ENCODE measurements at places on chromosomes 1 and 21.

GRCh38 chr1:199688133-199688676 is 339.3 kb upstream of the NR5A2 start:
- no peak for DNase-seq

DNA sequence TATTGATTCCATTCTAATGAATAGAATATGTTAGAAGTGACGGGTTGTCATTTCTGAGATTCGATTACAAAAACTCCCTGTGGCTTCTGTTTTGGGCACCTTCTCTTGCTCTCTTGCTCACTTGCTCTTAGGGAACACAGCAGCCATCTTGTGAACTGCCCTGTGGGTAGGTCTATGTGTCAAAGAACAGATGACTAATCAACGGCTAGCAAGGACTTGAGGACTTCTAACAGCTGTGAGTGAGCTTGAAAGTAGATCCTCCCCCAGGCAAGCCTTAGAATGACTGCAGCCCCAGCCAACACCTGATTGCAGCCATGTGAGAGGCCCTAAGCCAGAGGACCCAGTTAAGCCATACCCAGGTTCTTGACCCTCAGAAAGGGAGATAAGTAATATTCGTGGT is 49.3 kb downstream of the AZIN2 start:
- no peak for DNase-seq

GRCh38 chr1:65056234-65056633 is 89.9 kb upstream of the JAK1 start:
- DNase-seq = peak; percentile 64

DNA sequence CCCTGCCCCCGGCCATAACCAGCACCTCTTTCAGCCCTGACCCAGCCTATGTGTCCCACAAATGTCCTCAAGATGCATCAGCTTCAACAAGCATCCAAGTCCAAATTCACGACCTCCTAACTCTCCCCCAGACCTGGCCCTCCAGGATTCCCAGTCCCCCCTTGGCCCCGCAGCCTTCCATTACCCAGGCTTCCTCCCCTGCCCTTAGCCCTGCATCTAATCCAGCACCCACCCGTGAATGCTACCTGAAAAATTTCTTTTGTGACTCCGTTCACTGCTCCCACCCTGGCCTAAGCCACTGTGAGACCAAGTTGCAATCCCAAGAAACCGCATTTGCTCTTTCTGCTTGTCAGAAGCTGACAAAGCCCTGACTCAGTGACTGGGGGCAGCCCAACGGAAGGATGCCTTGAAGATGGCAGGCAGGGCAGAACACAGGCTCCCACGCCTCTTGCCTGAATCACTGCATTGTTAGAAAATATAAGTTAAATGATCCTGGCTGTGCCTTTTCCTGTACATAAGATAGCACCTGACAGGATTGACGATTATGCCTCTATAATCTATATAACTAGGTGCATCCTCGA is 939 bp upstream of the MFAP2 start:
- DNase-seq = no peak

Data from inflammatory macrophage treated with lipopolysaccharide for 1 hour (primary cell).